ENCODE measurements at places on chromosomes 2 and 18.

DNA sequence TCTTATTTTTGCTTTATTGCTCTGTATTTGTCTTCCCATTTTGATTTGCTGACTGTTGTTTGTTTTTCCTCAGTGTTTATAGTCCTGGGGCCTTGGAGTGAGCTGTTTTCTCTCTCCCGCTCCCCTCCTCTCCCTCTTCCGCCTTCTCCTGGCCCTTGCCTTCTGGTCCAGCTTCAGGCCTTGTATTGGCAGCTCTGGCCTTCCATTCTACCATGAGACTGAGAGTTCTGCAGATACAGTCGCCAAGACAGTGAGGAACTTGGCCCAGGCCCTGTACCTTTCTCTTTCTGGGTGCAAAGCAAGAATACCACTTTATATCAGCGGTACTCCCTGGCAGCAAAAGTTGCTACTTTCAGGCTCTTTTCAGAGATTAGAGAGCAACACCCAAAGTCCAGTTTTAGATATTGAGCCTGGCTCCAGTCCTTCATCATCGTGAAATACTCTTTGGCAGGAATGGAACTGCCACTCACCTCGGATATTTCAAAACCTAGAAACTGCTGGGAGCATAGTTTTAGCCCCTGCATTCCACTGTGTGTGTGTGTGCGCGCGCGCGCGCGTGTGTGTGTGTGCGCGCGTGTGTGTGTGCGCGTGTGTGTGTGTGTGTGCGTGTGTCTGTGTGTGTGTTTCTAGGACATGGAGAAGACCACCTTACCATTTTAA is 17.1 kb upstream of the L3MBTL4 start:
- no peak for DNase-seq

- no peak for DNase-seq
Measured at GRCh38 chr2:43345391-43345813, 119.0 kb upstream of the ZFP36L2 start.

GRCh38 chr2:184851576-184851975 is 253.2 kb downstream of the ZNF804A start:
- no peak for DNase-seq

DNA sequence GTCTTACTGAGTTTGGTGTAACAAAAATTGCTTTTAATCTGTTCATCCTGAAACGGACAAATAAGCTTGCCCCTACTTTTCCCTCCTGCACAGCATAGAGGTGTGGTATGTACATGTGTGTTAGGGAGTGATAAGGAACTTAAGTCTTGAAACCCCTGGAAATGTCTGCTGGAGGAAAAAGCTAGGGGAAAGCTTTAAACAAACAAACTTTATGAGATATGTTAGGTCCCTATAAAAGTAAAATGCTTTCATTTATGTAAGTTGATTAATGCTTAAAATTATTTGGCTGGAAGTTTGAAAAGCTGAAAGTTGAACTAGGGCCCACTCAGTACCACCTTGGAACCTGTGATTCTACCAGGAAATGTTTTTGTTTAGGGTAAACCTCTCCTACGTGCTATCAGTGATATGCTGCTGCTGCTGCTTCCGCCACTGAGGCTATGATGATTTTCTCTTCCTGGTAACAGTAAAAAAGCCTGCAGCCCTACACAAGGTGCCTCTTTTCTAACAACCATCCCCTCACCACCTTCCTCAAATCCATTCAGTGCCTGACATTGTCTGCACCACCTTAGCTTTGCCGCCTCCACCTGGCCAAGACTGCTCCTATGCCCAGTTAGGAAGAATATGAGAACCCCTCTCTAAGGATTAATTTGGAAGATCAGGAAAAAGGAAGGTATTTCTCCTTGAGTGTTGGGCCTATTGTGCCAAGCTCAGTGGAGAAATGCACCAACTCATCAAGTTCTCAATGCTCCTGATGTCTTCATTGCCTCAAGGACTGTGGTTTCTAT is 2.5 kb upstream of the YES1 start:
- DNase-seq, result no peak

DNA sequence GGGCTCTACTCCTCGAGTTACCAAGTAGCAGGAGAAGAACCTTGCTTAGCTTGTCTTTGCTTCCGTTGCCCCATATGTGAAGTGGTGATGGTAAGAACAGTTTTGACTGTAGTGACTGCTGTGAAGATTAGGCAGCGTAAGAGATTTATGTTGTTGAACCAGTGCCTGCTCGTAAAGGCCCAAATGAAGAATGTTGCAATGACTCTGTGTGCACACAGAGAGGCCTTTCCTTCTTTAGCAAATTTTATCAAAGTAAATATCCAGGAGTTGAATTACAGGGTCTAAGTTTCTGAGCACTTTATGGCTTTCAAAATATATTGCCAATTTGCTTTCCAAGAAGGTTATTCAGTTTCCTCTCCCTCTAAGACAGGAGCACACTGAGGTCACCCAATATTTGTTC is 14.5 kb downstream of the NTSR2 start:
- DNase-seq, result no peak

DNA sequence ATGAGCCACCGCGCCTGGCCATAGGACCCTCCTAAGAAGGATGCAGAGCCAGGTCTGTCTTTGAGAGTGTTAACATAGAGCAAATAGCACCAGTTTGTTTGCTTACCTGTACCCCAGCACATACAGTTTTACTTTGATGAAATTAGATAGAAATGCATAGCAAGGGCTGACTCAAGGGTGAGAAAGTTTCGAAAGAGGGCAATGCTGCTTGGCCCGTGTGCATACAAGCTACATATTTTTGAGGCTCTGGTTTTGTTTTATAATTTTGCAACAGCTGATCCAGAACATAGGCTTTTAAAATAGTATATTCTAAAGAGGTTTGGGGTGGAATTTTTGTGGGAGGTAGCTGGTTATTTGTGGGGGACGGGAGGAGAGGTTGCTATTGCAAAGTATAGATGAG is 151.7 kb downstream of the MCFD2 start:
- DNase-seq, result no peak

GRCh38 chr2:98016908-98017670 is 21.3 kb upstream of the TMEM131 start:
- DNase-seq, result no peak

GRCh38 chr2:218508299-218508698 is 59.9 kb downstream of the USP37 start:
- DNase-seq, result no peak

DNA sequence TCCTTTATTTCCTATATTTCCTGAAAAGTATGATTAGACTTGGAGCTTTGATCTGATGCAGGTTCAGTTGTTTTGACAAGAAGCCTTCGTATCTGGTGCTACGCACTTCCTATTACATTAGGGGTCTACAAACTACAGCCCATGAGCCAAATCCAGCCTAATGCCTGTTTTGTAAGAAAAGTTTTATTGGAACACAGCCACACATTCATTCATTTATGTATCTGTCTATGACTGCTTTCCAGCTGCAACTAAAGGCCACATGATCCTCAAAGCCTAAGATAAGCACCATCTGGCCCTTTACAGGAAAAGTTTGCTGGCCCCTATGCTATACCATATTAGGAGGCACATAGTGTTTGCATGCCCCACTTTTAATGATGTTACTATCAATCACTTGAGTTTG is 26.0 kb downstream of the EIF2AK3 start:
- no peak for DNase-seq

GRCh38 chr2:142325870-142326269 is 195.1 kb upstream of the LRP1B start:
- no peak for DNase-seq

DNA sequence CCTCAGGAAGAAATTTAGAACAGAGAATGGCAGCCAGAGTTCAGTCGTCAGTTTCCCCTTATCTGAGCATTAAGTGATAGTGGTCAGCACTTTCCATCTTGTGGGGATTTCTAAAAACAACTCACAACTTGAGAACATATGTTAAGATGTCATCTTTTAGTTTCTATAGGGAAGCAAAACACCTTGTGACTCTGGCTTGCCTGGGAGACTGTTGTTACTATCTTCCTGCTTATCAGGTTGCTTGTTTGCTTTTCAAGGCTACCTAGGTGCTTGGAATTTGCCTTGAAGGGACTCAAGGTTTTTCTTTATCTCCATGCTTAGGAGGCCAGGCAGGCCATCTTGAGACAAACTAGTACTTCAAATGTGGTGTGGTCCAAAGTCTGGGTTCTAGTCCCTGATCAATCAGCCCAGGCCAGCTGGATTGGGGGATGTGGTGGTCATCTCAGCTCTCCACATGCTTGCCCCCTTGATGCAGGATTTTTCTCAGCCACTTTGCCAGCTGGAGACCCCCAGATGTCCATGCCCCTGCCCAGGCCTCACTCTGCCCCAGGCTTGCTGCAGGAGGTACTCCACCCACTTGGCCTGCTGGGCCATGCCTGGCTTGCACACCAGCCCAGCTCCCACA is 125.9 kb downstream of the LYPD1 start:
- DNase-seq, result no peak

GRCh38 chr2:241202268-241202585 is 13.8 kb downstream of the ANO7 start:
- DNase-seq, result no peak

- DNase-seq, result no peak
Measured at GRCh38 chr2:195471163-195471562, 185.9 kb upstream of the SLC39A10 start.

GRCh38 chr2:158006961-158007719 is 94.5 kb upstream of the UPP2 start:
- no peak for DNase-seq

GRCh38 chr2:215773728-215774127 is 239.6 kb downstream of the MREG start:
- no peak for DNase-seq

DNA sequence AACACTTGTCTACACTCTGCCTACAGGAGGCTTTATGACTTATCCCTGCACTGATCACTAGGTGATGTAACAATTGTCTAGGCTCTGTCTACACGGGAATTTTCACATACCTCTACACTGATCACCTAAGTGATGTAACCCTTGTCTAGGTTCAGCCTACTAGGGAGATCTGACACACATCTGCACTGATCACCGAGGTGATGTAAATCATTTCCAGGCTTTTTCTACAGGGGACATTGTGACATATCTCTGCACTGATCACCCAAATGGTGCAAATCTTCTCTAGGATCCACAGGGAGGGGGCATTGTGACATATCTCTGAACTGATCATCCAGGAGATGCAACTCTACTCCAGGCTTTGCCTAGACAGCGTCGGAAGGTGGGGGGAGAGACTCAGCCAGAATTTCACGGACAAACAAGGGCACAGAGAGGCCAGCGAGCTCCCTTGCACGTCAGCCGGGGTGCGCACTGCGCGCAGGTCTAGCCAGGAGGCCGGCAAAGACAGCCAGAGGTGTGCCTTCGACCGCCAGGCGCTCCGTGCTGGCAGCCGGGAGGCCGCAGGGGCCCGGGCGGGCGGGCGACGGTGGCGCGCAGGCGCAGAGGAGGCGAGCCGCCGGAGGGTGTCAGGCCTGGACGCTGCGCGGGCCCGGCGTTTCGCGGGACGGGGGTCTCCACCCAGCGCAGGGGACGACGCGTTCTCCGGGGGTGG is 46.9 kb upstream of the USP14 start:
- no peak for DNase-seq

- no peak for DNase-seq
Measured at GRCh38 chr18:37710726-37711125, 145.1 kb upstream of the CELF4 start.

- DNase-seq, result no peak
Measured at GRCh38 chr2:105840933-105841332, 96.2 kb downstream of the NCK2 start.

DNA sequence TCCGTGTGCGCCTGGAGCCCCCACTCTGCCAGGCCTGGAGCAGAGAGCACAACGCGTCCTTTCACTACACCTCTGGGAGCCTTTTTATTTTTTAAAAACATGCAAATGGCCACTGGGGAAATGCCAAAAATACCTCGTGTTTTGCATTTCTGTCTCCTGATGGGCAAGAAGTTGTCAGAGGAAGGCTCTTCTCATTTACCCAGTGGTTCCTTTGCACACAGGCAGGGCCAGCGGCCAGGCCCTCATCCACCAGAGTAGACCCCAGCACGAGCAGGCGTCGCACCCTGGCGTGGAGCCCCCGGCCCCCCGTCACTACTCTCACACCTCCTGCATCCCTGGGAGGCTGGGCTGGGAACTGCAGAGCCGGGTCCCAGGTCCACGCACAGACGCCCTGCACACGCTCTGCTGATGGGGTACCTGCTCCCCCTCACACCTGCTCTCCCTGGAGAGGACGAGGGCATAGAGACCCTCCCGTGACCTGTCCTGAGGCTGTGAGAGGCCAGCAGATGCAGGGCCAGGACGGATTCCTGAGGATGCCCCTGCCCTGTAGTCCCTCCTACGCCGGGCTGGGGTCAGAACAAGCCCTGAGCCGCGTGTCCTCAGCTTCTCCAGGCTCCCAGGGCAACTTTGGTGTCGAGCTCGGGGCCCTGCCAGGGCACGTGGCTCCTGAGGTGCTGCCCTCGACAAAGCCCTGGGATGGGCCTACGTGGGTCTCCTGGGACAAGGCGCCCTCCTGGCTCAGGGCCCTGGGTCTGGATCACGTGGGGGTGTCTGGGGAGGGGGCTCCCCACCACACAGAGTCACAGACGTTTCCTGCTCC is 65.0 kb downstream of the NFATC1 start:
- no peak for DNase-seq

GRCh38 chr2:223260681-223261080 is 208.7 kb downstream of the KCNE4 start:
- no peak for DNase-seq

GRCh38 chr2:96906729-96907114 is 36.8 kb upstream of the SEMA4C start:
- DNase-seq, result no peak

DNA sequence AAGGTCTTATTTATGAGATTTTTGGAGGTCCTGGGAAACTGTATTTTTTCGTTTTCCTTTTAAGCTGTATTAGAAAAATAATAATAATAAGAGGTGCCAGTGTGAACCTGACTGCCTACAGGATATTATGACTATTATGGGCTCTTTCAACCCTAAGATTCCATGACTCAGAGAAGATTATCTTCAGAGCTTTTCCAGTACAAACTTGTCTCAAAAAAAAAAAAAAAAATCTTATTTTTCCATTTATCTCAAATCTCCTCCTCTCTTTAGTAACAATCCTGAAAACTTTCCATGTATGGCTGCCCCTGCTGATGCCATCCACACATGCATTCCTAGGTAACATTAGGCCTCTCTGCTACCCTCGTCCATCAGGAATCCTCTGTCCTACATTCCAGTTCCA is 36.7 kb upstream of the RPE start:
- no peak for DNase-seq

DNA sequence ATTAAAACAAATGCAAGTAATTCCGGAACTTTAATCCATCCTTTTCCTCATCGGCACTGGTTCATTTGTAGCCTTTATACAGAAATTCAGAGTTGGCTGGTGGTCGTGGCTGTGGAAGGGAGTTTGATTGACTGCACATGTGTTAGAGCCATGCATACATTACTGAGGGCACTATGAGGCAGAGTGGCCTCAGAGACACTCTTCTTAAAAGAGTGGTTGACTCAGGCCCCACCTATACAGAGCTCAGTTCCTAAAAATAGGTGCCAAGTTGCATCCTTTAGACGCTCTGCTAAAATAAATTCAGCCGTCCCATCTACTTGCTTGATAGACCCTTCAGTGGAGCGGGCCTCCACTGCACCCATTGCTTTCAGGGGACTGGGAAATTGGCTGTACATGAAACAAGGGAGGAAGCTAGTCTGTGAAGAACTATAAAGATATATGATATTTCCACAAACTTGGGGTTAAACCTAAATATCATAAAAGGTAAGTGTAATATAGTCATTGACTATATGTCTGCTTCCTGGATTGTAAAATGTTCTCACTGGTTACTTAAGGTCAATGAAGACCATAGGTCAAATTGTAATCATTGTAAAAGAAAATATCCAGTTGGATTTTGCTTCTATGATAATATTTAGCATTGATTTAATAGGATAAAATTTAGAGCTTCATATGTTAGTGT is 298.9 kb downstream of the XIRP2 start:
- no peak for DNase-seq
